ENCODE measurements at places on chromosomes 4 and X.

GRCh38 chr4:86717651-86718050, 123.5 kb downstream of the PTPN13 start:
- no peak for DNase-seq

DNA sequence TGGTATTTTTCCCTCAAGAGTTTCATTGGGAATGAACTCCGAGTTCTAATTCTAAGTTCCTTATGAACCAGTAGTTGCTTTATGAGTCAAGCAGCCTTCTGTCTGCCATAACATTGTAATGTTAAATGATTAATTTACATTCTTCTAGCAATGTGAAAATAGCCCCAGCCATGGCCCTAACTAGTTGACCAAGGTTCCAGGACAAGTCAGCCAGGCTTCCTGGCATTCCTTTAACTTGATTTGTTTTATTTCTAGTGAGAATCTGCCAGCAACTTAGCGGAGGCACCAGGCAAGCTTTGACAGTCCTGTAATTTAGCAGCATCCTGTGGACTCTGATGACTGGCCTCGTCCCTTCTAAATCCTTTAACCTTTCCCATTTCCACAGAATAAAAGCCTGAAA, 69.0 kb downstream of the GLRA2 start:
- no peak for DNase-seq

DNA sequence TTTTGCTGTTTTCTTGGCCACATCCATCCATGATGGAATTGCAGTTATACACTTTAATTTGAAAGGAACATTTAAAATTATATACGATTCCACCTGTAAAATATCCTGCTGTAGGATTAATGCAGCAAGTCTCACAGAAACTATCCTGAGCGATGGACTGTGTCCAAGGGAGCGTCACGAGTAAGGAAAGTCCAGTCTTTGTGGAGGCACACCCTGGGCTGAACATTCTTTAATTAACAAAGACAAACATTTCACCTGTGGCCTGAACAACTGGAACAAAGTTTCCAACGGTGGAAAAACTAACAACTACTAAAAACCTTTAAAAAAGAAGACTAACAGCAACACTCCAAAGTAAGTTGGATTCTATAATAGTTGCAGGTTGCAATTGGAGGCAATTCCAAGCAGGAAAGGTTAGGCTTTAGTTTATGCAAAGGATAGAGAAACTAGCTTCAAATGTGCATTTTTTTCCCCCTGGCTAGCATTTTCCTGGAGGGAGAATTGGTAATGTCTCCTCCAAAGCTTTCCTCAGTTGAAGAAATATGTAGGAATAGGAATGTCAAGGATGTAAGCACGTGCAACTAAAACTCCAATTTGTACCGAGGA, 11.0 kb downstream of the EREG start:
- DNase-seq = no peak

GRCh38 chr4:118389721-118390120, 36.9 kb upstream of the PRSS12 start:
- DNase-seq = no peak

GRCh38 chr4:150827226-150827625, 187.9 kb downstream of the LRBA start:
- no peak for DNase-seq

DNA sequence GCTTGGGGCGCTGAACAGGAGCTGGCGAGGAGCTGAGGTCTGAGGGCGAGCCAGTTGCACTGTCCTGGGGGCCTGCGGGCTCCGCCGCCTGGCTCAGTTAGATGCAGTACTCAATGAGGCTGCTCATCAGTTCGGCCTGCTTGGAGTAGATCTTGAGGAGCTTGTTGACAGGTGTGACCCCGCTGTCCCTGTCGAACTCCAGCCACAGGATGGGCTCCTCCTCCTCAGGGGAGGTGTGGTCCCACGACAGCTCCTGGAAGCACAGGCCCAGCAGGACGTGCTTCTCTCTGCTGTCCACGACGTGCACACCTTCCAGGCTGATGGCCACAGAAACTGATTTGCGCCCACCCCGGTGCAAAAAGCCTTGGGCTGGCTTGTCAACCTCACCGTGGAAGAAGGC, 16.5 kb upstream of the LAS1L start:
- no peak for DNase-seq

DNA sequence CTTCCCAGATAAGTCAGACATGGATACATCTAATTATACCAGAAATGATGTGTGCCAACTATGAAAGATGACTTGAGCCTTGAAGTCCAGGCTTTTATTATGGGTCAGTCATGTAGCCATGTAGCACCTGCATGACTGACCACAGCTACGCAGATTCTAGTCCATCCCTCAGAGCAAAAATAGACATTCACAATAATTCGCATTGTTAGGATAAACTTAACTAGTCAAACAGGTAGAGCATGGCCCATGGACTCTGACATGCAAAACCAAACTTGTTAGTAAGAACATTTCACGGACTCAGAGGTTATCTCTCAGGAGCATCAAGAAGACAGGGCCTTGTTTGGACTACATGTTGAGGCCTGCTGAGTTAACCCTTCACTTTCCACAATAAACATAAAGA, 132.6 kb downstream of the PWWP3B start:
- DNase-seq = no peak

DNA sequence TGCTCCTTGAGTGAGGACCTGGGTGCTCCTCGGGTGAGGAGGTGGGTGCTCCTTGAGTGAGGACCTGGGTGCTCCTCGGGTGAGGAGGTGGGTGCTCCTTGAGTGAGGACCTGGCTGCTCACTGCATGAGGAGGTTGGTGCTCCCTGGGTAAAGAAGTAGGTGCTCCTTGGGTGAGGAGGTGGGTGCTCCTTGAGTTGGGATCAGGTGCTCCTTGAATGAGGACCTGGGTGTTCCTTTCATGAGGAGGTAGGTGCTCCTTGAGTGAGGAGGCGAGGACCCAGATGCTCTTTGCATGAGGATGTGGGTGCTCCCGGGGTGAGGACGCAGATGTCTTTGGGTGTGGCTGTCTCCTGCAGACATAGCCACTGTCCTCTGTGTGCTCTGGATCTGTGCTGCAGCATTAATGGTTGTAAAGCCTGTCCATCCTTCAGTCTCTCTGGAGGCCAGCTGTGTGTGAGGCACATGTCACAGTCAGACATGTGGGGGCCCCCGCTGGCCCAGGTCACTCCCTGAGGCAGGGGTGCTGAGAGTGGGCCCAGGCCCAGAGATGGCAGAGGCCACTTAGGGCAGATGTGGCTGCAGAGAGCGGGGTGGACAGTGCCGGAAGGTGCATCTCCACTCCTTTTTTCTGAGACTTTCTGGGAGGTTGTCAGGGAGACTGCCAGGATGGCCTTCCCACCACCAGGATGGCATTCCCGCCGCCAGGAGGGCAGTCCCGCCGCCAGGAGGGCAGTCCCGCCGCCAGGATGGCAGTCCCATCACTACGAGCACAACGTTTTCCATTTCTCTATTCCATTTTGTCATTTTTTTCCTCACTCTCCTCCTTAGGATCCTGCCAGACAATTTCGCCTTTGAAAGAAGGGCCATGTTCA, 101.8 kb downstream of the HMX1 start:
- DNase-seq = no peak

GRCh38 chr4:14334166-14334565, 668.1 kb upstream of the CPEB2 start:
- DNase-seq = no peak

DNA sequence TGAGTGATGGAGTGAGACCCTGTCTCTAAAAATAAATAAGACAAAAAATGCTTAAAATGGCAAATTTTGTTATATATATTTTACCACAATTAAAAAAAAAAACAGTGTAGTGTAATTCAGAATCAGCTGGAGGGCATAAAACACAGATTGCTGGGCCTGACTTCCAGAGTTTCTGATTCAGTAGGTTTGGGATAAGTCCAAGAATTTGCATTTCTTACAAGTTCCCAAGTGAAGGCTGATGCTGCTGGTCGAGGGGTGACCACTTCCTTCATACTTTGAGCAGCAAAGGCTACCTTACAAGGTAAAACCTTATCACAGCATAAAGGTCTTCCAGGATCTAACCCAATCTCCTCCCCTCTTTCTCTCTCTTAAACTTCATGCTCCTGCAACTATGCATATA, 40.7 kb downstream of the KLHL8 start:
- DNase-seq = no peak

DNA sequence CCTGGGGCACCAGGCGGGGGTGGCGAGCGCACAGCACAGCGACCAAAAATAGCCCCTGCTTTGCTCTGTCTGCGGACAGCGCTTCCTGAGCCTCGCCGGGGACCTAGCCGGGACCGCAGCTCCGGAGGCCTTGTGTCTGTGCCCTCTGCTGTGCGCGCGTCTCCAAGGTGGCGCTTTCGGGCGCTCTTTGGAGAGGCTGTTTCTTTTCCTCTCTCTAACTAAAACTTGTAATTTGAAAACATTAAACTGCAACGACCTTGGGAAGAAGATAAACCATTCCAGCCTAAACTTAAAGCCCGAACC, 3.4 kb downstream of the ARX start:
- no peak for DNase-seq

GRCh38 chrX:85543866-85544265, 164.4 kb upstream of the POF1B start:
- no peak for DNase-seq

DNA sequence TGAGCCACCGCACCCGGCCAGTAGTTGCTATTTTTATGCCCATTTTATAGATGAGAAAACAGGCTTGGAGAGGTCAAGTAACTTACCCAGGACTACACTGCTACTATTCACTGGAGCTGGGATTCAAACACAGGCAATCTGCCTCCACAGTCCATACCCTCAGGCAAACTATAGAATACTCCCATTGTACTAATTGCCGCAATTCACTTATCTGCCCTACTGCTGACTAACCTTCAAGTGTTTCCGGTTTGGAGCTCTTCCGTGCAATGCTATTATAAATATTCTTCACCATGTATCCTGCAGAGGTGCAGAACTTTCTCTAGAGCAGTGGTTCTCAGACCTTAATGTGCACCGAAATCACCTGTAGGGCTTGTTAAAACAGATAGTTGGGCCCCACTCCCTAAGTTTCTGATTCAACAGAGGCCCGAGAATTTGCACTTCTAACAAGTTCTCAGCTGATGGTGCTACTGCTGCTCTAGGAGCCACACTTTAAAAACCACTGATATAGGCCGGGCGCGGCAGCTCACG, 1.9 kb upstream of the G3BP2 start:
- no peak for DNase-seq

DNA sequence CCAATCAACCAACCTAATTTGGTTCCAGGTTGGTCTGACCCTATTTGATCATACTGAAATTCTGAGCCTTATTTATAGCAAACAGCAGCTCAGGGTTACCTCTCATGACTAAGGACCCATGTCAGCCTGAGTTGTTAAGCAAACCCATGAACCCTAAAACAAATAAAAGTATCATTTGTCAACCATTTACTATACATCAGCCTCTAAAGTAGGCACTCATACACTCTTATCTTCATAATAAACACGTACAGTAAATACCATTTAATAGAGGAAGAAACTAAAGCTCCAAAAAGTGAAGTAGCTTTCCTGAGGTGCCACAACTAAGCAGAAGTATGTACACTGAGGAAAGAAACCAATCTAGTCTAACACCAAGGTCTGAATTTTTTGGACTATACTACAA, 25.2 kb downstream of the MANBA start:
- DNase-seq = no peak

- DNase-seq = no peak
Measured at GRCh38 chr4:166293556-166293955, 420.5 kb downstream of the TLL1 start.

- DNase-seq = no peak
Measured at GRCh38 chr4:169640261-169640870, 20.0 kb downstream of the CLCN3 start.

DNA sequence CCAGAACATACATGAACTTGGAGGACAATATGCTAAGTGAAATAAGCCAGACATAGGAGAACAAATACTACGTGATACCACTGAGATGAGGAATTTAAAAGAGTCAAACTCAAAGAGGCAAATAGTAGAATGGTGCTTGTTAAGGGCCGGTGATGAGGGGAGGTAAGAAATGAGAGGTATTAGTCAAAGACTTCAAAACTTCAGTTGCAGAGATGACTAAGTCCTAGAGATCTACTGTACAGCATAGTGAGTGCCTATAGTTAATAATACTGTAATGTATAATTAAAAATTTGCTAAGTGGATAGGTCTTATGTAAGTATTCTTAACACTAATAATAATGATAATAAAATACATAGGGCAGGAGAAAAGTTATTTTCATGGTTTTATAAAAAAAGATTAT, 126.9 kb upstream of the VEGFC start:
- DNase-seq = no peak

GRCh38 chr4:14254926-14255325, 627.4 kb upstream of the BOD1L1 start:
- DNase-seq = no peak

GRCh38 chrX:44061968-44062614, 88.9 kb upstream of the NDP start:
- DNase-seq = no peak

GRCh38 chr4:67573193-67573592, 14.7 kb downstream of the STAP1 start:
- no peak for DNase-seq

- no peak for DNase-seq
Measured at GRCh38 chr4:145501051-145501660, 19.5 kb downstream of the SMAD1 start.

- no peak for DNase-seq
Measured at GRCh38 chr4:183600189-183600685, 58.7 kb downstream of the RWDD4 start.

DNA sequence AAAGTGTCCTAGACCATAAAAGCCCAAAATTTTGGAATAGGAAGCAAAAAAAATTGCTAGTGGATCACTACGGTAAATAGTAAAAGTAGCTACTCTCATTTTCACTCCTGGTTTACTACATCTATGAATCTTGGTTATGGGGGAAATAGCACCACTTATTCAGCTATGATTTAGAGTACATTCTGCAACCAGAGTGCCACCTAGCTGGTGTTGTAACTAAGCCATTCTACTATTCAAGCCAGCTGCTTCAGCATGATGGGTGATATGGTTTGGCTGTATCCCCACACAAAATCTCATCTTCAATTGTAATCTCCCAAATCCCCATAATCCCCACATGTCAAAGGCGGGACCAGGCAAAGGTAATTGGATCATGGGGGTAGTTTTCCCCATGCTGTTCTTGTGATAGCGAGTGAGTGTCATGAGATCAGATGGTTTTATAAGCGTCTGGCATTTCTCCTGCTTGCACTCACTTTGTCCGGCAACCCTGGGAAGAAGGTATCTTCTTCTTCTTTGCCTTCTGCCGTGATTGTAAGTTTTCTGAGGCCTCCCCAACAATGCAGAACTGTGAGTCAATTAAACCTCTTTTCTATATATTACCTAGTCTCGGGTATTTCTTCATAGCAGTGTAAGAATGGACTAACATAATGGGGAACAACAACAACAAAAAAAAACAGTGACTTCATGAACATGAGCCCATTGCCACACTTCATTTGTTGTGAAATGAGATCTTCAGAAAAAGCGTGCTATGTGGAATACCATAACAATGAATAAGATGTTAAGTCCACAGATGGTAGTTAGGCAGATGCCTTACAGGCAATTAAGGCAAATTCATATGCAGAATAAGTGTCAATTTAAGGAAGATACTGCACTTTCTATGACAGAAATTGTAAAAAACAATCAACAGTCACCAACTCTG, 280.1 kb downstream of the PABPC4L start:
- DNase-seq = no peak

GRCh38 chrX:70352496-70352895, 62.6 kb downstream of the KIF4A start:
- no peak for DNase-seq
